Vagina (tissue), 2 donors: ENCODE measurements at places on chromosomes 5 and 9.

DNA sequence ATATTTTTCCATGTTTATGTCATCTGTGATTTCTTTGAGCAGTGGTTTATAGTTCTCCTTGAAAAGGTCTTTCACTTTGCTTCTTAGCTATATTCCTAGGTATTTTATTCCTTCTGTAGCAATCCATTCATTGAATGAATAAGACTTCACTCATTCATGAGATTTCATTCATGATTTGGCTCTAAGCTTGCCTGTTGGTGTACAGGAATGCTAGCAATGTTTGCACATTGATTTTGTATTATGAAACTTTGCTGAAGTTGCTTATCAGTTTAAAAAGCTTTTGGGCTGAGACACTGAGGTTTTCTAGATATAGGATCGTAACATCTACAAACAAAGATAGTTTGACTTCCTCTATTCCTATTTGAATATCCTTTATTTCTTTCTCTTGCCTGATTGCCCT lies 15.9 kb downstream of the RLN2 start:
- no peak for DNase-seq

GRCh38 chr5:132747616-132748440 lies 602 bp downstream of the CCNI2 start:
- no peak for DNase-seq

DNA sequence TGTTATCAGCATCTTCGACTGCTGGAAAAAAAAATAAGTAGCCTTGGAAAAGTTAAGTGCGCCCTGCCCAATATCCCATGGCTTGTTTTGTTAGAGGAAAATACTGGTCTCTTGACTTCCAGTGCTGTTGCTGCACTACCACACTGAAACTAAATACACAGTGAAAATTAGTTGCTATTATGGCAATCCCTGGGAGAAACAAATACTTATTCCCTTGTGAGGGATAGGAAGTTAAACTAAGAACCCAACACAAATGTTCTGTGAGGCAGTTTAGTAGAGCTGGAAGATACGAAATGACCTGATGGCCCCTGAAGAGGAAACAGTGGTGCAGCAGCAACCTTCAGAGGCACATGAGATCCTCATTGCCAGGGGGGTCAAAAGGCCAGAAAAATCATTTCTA lies 164.0 kb downstream of the ARL15 start:
- DNase-seq, result no peak

DNA sequence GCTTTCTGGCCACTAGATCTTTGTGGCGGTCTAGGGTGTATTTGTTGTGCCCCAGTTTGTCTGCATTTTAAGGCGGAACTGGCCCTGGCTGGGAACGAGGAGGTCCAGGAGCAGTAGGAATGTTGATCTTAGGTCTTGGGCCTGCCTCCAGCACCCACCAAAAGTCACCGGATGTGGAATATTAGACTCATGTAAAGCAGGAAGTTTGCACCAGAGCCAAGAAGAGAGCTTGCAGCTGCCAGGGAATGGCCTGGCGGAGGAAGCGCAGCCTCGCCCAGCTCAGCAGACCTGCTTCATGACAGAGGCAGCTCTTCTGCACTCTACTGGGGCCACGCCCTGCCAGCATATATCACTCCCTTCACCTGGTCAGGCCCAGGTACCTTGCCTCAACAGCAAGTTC lies 3.3 kb downstream of the GPX3 start:
- no peak for DNase-seq

- DNase-seq, result no peak
Measured at GRCh38 chr9:103819936-103820335, 274.2 kb upstream of the SMC2 start.

GRCh38 chr5:157594675-157595459 lies 19.3 kb upstream of the ADAM19 start:
- no peak for DNase-seq

DNA sequence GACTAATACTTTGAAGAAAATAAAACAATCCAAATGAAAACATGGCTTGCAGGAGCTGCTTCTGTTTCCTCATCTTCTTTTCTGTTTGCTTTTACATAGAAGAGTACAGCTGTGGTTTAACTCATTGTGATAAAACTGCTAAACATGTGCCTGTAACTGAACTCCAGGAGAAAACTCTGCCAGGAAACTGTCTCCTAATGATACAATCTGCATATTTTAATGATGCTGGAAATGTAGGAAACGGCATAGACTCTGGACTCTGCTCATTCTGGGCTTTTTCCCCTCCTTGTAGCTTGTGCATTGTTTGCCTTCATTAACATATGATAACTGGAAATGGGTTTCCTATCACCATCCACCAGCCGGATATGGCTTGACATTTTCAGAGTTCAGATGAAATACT lies 813.3 kb upstream of the WWC1 start:
- no peak for DNase-seq

GRCh38 chr9:82129708-82130107 lies 141.1 kb downstream of the SPATA31D1 start:
- DNase-seq, result no peak

DNA sequence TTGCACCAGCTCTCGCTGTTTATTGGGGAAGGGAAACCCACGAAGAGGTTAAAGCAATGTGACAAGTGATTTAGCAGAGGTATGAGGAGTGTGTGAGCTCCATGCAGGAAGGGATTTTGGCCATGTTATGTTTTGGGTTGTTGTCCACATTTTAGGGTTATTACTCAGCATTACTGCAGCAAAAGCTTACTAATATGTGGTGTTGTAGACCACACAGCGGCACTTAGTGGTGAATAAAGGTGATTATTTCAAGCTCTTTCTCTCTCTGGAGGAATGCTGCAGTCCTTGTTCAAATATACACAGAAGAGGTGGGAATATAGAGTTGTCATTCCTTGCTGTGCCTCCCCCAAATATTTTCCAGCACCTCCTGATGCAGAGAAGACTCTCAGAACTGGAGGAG lies 29.7 kb upstream of the AKNA start:
- no peak for DNase-seq

GRCh38 chr9:137221506-137222111 lies 431 bp downstream of the RNF208 start:
- no peak for DNase-seq

GRCh38 chr5:143713047-143714003 lies 98.6 kb upstream of the HMHB1 start:
- DNase-seq, result no peak

DNA sequence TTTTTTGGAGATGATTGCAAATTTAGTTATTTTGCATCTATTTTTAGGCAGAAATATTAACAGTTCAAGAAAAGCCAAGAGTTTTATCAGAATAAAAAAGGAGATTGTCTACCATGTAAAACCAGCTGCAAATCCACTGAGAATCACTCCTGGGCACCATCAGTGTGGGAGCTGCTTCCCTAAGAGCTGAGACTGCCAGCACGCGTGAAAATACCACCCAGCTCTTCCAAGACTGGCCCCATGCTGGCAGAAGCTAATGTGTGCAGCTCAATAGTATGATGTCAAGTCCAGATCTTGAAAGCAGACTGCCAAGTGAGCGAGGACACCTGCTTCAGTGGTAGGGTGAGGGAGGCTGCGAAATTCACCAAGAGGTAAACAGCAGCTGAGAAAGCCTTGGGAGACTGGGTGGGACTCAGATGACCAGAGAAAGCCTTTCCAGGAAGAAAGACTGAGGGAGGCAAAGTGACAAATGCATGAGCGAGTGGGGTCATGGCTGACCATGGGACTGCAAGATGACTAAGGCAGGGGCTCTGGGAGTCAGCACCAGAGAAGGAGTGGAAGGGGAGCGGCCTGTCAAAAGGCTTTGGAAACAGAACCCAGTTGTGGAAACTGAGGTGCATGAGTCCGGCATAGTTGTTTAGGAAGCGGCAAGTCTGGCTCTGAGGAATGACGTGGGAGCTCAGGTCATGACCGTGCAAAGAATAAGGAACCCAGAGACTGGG lies 200.9 kb downstream of the GADD45G start:
- no peak for DNase-seq
